GM12865 (cell line): ENCODE measurements at places on chromosomes 16 and 17.
A peak's percentile ranks its signal among the peaks of the same experiment; 100 is the strongest.

GRCh38 chr17:72553051-72553755, 432.4 kb downstream of the SOX9 start:
- DNase-seq: no peak

DNA sequence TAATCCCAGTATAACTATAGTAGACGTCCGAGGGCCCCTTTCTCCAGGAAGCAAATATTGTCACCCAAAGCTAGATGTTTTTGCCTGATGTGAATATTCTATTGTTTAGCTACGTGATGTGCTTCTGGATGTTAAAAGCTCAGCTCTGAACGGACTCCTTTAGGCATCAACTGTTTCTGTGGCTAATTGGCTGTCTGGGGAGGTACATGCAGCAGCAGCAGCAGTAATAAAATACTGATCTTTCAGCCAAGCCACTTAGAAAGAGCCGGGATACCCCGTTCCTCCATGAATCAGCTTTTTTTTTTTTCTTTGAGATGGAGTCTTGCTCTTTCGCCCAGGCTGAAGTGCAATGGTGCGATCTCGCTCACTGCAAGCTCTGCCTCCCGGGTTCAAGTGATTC, 43.0 kb downstream of the TRARG1 start:
- DNase-seq: no peak

GRCh38 chr16:51405361-51405760, 254.3 kb upstream of the SALL1 start:
- no peak for DNase-seq

DNA sequence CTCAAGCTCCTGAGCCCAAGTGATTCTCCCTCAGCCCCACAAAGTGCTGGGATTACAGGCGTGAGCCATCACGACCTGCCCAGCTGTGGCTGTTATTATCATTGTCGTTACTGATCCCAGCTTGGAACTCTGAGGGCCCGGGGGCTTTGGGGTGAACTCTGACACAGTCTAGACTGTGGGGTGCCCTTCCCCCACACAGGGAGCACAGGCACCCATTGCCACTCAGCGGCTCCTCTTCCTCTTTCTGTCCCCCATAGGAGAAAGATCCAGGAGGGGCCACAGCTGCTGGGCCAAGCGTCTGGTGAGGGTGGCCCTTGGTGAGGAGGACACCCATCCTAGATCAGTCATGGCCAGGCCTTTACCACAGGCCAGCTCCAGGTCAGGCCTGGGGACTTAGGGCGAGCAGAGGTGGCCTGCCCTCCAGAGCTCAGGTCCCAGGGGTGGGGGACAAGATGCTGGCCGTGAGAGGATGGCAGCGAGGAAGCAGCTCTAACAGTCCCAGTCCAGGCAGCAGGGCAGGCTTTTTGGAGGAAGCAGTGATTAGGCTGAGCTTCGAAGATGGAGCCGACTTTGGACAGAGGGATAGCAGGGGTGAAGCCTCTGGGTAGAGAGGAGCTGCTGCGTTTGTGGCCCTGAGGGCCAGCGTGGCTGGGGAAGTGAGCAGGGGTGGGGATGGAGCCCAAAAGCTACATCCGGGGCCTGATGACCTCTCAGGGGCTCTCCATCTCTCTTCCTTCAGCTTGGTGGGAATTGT, 24.7 kb downstream of the TMEM235 start:
- DNase-seq: no peak

DNA sequence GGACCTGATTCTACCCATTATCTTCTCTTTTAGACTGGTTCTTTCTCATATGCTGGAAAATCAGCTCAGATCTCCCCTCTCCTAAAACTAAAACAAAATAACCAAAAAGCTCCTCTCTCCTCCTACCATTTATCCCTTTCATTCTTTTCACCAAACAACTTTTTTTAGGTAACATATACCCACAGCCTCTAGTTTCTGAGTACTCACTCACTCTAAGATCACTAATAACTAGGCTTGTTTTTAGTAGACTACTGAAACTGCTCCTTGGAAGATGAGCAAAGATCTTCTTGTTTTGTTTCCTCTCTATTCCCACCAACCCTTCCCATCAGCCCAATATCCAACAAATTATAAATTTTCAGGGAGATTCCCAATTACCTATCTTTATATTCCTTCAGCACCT, 129.0 kb downstream of the SKAP1 start:
- DNase-seq: no peak

DNA sequence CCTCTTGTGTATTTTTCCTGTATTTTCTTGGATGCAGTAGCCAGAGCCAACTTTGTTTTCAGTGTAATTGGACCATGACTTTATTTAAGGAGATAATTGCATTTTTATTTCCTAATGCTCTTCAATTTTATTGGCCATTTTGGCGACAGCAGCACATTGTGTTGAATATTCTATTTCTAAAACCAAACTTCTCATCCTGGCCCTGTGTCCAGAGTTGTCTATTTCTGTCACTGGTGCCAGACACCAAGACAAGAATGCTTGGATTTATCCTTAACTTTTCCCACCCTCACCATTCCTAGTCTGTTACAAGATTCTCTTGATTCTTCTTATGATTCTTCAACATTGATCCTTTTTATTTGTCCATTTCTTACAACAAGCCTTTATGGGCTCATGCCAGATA, 37.1 kb downstream of the ARHGAP44 start:
- no peak for DNase-seq

DNA sequence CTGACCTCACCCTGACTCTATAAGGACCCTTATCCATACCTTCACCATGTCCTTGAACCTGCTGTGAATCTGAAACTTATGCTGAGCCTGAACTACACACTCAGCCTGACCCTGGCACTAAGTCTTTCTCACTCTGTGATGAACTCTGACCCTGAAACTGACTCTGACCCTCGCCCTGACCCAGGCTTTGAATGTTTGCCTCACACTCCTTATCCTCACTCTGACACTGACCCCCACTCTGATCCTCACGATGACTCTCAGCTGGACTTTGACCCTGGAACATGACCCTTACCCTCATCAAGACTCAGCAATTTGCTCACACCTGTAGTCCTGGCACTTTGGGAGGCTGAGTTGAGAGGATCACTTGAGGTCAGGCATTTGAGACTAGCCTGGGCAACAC, 4.4 kb downstream of the AHSP start:
- no peak for DNase-seq

GRCh38 chr17:27608328-27609230, 22.4 kb upstream of the LGALS9 start:
- DNase-seq: no peak

- DNase-seq: peak; percentile 64
Measured at GRCh38 chr16:19375561-19376158, 42.0 kb upstream of the TMC5 start.

DNA sequence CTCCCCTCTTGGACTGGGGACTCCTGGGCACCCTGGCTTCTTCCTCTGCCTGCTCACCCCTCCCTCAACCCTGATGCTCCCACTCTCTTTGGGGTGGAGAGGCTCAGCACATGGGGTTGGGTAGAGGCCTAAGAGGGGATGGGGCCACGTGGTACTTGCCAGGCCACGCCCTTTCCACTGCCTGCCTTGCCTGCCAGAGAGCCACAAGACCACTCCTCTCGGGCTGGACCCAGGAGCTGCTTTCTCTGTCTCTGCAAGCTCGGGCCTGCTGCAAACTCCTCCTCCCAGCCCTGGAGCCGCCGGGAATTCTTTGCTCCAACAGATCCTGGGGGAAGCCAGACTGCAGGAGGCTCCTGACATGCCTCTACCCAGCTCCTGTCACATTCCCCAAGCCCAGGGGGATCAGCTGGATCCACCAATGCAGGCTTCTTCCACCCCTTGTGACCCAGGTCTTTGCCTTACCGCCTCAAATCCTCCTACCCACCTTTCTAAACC, 11.8 kb downstream of the DLX4 start:
- no peak for DNase-seq

GRCh38 chr16:81526935-81527334, 82.3 kb downstream of the CMIP start:
- DNase-seq: no peak

GRCh38 chr16:80556481-80556880, 15.7 kb downstream of the DYNLRB2 start:
- DNase-seq: no peak

DNA sequence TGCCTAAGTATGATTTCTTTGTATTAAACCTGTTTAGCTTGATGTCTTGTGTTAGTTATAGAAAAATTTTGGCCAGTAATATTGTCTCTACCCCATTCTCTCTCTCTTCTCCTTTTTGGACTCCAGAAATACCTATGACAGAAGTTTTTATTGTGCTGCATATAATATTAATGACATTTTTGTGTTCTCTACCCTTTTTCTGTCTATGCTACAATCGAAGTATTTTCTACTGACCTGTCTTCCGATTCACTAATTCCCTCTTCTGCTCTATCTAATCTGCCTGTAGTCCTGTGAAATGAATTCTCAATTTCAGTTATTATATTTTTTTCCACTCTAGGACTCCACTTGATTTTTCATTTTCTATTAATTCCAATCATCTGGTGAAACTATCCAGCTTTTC, 26.0 kb upstream of the TMEM92 start:
- no peak for DNase-seq

DNA sequence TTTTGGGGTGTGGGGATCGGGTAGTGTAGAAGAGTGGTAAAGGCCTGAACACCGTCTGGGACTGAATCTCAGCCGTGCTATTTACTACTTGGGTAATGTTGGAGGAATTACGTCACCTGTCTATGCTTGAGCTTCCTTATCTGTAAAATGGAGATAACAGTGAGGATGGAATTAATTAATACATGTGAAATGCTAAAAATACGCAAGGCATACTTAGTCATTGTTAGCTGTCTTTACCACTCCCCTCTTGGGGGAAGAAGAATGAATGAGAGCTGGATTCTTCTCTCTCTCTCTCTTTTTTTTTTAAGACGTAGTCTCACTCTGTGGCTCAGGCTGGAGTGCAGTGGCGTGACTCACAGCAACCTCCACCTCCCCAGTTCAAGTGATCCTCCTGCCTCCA, 41.1 kb upstream of the TANGO6 start:
- DNase-seq: no peak

DNA sequence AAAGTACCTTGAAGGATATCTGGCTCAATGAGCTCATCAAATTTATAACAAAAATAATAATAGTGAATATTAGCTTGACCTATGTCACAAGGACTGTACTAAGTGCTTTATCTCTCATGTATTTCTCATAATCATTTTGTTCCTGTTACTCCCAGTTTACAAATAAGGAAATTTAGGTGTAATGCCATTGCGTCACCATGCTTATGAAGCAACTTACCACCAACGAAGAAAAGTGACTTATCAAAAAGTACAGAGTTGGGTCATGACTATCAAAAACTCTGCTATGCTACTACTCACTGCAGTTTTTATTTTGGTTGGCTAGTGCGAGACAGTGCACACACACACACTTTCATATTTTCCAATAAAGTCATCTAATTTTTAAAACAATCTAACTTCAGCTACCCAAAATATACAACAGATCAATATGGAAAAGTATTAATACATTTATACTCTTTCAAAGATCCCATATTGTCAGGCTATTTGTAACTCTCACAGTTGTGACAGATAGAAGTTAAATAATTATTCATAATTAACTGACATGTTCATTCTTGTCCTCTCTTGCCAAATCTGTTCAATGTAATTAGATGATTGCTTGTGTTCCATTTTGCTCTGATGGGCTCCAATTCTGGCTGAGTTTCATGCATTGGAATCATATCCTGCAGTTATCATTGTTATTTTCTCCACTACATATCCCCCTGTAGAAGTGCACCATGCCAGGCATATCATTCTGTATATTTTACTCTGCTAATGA, 119.4 kb downstream of the KCNJ2 start:
- no peak for DNase-seq

DNA sequence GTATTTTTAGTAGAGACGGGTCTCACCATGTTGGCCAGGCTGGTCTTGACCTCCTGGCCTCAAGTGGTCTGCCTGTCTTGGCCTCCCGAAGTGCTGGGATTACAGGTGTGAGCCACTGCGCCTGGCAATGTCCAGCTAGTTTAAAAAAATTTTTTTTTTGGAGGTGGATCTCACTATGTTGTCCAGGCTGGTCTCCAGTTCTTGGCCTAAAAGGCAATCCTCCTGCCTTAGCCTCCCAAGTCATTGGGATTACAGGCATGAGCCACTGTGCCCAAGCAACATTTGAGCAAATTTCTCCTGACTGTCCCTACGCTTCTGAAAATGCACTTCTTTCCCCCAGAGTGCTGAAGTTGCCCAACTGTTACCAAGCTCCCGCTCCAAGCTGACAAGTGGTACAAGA, 8.0 kb downstream of the MAP3K14 start:
- no peak for DNase-seq

- peak; percentile 55 for DNase-seq
Measured at GRCh38 chr17:16329519-16330271, 23.6 kb downstream of the CENPV start.

DNA sequence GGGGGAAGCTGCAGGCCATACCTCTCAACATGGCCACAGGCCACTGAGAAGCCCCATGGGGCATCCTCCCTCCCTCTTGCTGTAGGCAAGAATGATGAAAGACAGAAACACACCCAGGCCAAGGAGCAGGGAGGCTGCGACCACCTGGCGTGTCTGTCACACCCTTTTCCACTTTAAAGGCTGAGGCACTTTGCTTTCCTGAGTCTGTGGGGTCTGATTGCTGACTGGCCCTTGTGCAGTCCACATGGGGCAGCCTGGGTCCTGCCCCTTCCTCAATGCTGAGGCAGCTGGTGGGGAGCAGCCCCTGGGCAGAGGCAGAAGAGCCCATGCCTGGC, 8.7 kb downstream of the TMEM204 start:
- DNase-seq: no peak

DNA sequence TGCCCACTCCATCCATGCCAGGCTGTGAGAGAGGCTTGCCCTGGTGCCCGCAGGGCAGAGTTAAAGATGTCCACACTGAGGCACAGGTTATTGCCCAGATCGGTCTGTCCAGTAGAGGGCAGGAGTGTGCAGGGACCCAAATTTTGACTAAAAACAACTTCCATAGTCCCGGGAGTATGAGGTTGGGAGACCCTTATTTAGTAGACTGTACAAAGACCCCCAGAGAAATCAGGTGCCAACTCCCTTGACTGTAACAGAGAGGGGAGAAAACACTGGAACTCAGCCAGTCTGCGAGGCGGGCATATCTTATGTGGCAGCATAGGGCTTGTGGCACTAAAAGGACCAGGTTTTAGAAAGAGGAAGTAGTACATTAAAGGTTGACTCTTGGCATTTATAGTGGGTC, 43.4 kb downstream of the HNF1B start:
- DNase-seq: peak; percentile 46

DNA sequence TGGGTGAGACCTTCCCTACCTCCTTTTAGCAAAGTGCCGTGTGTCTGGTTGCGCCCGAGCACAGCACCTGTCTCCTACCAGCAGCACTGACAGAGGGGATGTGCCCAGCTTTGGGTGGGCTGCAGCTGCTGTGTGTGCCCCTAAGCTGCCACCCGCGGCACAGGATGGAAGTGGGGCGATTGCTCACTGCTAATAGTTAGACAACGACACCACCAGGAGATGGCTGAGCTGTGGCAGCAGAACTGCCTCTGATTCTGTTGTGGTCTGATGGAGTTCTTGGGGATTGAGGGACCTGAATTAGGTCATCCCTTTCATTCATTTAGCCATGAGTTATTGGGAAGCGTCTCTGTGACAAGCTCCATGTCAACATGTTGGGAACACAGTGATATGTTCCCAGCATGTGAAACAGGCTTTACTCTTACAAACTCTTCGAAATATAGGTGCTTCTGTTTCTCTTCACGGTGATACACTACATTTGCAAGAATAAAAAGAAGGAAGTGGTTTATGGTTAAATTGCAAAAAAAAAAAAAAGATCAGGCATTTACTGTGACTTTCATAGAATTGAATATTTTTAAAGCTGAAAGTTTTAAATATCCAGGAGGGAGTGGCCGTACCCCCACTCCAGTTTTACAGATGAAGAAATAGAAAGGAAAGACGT, 184.4 kb downstream of the MAF start:
- no peak for DNase-seq

GRCh38 chr16:57240851-57241250, 4.2 kb upstream of the ARL2BP start:
- DNase-seq: peak; percentile 30
